ENCODE measurements at places on chromosomes 11 and 22.

- no peak for DNase-seq
Measured at GRCh38 chr22:48872271-48873190, 955.1 kb downstream of the BRD1 start.

- no peak for DNase-seq
Measured at GRCh38 chr11:102314784-102315183, 2.5 kb upstream of the BIRC3 start.

DNA sequence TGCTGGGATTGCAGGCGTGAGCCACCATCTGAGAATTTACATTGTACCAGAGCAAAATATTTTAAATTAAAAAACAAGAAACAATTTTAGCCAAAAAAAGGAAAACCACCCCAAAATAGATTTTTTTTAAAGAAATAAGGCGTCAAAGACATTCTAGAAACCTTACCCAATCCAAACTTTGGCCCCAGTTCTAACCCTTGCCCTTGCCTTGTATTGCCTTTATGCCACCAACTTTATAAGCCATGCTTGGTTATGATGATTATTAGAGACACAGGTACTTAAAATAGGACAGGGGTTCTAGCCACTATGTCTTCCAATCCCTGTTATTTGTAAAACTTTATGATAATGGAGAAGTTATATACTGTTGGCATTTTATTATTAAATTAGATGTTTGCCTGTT is 11.8 kb downstream of the C11orf54 start:
- no peak for DNase-seq

GRCh38 chr11:120239713-120240640 is at the start of gene POU2F3:
Gene POU2F3, plus strand, starts transcription at chr11:120240140. Its CDS starts 204 bp downstream, at chr11:120240344.
- DNase-seq, result no peak

DNA sequence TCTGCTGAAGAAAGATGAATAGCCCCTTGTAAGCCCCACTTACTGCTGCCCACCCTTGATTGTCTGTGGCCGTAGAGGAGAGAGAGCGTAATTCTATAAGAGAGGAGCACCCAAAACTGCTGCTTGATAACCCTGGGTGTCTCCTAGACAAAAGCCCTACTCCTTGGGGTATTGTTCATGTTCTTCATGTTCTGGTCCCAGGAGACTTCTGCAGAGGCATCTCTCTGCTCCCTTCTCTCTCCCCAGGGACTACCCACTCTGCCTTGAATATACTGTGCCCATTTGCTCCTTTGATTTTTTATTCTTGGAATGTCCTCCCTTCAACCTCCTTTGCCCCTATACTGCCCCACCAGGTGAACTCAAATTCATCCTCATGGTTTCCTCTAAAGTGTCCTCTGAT is 417.8 kb upstream of the CADM1 start:
- DNase-seq, result no peak

DNA sequence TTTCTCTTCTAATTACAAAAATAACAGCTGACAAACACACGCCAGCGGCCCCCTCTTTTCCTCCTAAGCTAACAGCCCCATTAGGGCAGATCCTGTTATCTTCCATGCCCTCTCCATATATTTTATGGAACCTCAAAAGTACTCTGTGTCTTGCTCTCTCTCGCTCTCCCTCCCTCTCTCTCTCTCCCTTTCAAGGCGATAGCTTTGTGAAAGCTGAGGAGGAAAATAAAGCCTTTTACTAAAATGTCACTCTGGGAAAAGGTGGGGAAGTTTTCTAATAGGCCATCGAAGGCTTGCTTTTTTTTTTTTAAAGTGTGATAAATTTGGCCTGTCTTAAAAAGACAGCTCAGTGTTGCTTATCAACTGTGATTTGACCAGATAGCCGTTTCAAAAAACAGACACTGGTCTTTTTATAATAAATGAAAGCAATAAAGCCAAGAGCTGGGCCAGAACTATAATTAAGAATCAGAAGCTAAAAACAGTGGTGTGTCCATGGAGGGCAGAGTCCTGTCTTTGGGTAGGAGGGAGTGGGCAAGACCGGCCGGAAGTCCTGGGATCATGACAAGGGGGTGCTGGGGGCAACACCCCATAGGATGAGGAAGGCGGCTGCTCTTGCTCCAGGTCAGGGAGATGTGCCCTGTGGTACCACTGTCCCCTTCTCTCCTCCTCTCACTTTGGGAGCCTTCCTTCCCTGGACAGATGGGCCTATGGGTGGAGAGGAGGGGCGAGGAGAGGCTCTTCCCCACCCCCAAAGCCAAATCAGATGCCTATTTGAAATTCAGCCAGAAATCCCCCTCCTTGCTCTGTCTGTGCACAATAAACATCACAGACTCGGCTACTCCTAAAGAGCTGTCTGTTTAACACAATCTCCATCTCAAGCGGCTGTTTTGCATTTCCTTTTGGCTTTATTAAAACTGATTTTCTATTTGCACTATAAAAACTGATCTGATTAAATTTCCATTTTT is 267.2 kb downstream of the BUD13 start:
- no peak for DNase-seq

GRCh38 chr11:128920666-128921065 is 22.0 kb downstream of the TP53AIP1 start:
- DNase-seq, result no peak

DNA sequence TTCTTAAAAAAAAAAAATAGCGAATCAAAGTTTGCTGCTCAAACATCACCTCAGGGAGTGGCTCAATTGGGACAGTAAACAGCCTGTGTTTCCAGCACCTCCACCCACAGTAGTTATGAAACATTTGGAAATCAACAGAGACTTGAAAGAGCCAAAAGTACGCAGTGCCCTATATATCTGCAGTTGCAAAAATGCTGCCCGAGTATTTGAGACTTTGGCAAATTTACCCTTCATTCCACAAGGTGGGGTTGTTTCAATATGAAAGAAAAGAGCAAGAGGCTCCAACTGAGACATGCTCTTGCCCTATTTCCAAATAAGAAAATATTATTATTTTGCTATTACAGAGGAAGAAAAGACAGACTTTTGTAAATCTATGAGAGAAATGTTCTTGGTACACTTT is 851.1 kb upstream of the RAG2 start:
- no peak for DNase-seq

DNA sequence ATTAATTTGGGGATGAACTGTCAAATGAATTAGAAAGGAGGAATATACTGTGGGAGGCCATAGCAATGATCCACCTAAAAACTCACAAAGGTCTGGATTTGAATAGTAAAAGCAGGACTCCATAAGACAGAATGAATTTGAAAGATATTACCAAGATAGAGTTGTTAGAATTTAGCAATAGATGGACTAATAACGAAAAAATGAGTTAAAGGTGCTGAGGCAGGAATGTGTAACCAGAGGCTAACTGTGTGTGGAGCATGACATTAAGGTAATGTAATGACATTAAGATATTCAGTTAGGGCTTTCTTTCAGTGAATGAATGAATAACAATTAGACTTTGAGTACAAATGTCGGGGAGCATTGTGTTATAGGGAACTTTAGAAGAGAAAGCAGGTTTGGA is 51.3 kb downstream of the AASDHPPT start:
- DNase-seq, result no peak

DNA sequence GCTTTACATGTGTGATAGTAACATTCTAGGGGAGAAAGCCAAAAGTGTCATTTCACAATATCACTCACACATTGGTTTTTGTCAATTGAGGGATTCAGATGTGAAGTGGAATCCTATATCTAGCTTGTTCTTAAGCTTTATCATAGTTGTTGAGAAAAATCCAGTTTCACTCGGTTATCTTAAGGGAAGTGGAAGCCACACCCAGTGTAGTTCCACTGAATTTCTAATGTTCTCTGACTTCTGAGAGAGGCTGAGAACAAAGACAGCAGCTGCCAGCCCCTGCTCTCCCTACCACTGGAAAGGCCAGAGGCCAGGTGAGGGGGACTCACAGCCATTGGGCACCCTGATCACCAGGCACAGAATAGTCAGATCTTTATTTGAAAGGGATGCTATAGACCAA is 53.7 kb downstream of the THAP12 start:
- DNase-seq, result no peak

- DNase-seq, result no peak
Measured at GRCh38 chr11:95086151-95086550, 3.5 kb upstream of the ENDOD1 start.
